ENCODE measurements at places on chromosomes 4 and X. TPM values are rescaled to one million over a fixed set of nuclear protein-coding genes. Genes with fewer than 3 reads are reported as not detected.

Gene GUCY1A1
- total RNA-seq: 72.6 TPM

Gene TMEM271
- total RNA-seq: 13.5 TPM

Gene ALB
- 7.5 TPM for total RNA-seq

Gene PAGE1
- not detected for total RNA-seq

Gene PPP3CA
- total RNA-seq: 103 TPM

Gene DDIT4L
- total RNA-seq: 0.31 TPM

Gene PKD2
- 67.3 TPM for total RNA-seq

Data from parietal lobe (tissue), 2 donors.